ENCODE measurements at places on chromosomes 5 and 9.

DNA sequence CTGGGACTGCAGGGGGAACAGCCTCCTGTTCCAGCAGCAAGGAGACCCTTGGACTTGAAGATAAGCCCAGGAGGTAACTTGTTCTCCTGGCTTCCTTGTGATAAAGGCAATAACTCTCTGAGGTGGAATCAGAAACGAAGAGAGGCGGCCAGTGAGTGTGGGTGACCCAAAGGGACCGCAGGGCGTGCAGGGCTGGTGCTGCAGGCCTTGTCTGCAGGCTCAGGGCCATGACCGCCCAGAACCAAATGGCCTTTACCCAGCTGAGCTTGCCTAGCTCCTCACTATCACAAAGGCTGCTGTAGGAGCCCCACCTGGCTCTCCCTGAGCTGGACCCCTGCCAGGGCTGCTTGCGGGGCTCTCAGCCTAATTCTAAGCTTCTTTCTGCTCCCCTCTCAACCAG lies 72.5 kb downstream of the NDFIP1 start:
- no peak for DNase-seq

- no peak for DNase-seq
These were observed 17.4 kb downstream of the RXRA start for GRCh38 chr9:134343637-134344036.

- DNase-seq, result no peak
These were observed 33.5 kb downstream of the CSNK1G3 start for GRCh38 chr5:123545506-123545905.

DNA sequence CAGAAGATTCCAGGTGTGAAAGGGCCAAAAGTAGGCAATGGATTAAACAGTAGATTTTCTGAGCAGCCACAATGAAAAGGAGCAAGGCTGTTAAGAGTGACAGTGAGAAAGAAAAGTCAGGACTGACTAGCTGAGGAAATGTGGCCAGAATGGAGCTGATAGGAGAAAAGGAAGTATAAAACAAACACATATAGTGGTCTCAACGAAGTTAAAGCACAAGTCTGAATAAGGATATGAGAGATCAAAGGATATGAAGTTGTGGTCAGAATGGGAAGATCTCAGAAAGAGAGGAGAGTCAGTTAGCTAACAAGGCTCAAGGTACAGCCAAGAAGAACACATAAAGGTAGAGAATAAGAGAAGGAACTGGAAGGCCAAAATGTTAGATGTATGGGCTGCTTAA lies 39.9 kb downstream of the FNIP1 start:
- DNase-seq, result no peak

- DNase-seq, result no peak
These were observed 97.0 kb upstream of the NIPAL4 start for GRCh38 chr5:157362982-157363381.
